ENCODE measurements at places on chromosomes 11 and 22.

GRCh38 chr11:13917264-13917663, 45.3 kb upstream of the SPON1 start:
- no peak for DNase-seq

- no peak for DNase-seq
Measured at GRCh38 chr11:12280838-12281565, 96.4 kb upstream of the PARVA start.

DNA sequence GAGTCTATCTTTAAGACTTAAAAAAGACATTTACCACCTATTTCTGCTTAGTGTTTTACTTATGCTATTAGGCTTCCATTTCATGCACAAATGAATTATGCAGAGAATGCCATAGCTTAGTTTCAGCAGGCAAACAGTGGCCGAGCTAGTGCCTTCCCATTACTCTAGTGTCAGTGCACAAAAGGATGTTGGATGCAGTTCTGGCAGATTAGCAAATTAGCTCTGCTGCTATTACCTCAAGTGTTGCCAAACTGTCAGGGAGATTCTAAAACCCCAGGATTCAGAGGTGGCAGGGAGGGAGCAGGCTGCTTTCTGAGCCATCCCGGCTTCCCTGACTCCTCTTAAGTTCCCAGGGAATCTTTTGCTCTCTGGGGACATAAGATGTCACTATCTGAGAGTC, 209.4 kb upstream of the NCAM1 start:
- DNase-seq: no peak

- DNase-seq: peak; percentile 87
Measured at GRCh38 chr11:73242251-73243092, 24.4 kb downstream of the P2RY2 start.

DNA sequence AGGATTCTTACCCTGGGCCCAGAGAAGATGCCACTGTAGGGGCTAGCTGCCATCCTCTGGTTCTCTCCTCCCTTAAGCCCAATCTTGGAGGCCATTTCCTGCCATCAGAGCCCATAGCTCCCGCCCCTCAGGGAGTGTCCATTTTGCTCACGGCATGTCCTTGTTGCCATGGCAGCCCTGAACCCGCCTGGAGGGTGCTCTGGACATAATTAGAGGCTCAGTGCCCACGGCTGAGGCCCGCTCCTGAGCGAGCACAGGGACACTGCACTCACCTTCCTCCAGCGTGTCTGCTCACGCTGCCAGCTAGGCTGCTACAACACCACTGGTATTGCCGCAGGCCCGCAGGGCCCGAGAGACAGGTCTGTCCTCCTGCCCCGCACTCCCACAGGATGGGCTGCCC, 11.1 kb upstream of the SUSD2 start:
- DNase-seq: no peak

GRCh38 chr11:36091256-36091811, 147.5 kb downstream of the LDLRAD3 start:
- no peak for DNase-seq
